Suppressor macrophage treated with lipopolysaccharide for 1 hour (primary cell): ENCODE measurements at places on chromosomes 6 and 20.

DNA sequence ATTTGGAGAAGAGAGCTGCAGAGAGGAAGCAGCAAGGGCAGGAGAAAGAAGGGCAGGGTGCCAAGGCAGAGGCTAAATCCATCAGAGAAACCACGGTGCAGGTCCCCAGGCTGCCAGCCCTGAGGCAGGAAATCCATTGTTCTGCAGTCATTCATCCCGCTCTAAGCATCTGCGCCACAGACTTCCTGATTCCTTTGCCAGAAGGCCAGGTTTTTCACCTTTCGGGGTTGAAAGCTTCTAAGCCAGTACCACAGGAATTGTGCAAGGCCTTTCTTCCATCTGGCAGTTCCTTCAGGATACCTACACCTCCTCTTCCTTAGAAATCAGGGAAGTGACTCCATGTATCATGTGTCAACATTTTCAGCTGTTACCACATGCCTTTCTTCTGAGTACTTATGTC lies 45.6 kb downstream of the ADGRF5 start:
- no peak for DNase-seq

- no peak for DNase-seq
Observed at GRCh38 chr6:45808917-45809316, 206.7 kb downstream of the CLIC5 start.

- peak; percentile 49 for DNase-seq
Observed at GRCh38 chr6:166348305-166348949, 6.1 kb upstream of the SFT2D1 start.

- DNase-seq = no peak
Observed at GRCh38 chr6:81933608-81934051, 181.1 kb upstream of the TENT5A start.

GRCh38 chr6:14502551-14502950 lies 385.0 kb downstream of the CD83 start:
- no peak for DNase-seq

DNA sequence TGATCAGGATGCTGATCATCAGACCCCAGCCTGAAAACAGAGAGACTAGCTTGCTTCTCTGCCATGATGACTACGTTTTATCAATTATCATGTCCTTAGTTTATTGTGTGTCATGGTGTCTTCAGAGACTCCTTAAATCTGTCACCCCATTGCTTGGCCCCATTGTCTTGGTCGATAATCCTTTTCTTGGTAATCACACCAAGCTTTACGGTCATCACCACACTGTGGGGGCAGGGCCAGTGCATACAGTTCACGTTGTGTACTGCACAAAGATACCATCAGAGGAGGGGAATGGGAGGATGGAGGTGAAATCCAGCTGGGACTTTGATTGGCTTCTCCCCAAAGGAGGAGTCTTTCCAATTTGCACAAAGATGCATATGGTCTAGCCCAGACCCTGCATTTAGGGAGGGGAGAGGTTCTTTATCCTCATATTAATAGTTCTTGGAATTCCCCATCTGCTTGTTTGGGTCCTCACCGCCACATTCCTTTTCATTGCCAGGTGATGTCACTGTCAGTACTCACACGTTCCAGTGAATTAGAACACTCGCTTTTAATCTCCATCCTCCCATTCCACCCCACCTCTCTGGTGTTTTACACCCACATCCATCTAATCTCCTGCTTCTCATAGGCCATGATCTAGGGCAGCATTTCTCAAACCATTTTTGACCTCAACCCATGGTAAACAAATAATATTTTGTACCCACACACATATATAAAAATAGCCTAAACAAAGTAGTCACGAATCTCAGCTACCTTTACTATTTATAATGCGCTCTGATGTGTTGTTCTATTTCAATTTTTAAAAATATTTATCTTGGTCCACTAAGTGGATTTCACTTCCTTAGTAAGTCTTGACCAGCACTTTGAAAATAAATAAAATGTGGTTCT lies 5.7 kb downstream of the ETV7 start:
- no peak for DNase-seq

- no peak for DNase-seq
Observed at GRCh38 chr6:154888421-154889295, 106.5 kb upstream of the TIAM2 start.

DNA sequence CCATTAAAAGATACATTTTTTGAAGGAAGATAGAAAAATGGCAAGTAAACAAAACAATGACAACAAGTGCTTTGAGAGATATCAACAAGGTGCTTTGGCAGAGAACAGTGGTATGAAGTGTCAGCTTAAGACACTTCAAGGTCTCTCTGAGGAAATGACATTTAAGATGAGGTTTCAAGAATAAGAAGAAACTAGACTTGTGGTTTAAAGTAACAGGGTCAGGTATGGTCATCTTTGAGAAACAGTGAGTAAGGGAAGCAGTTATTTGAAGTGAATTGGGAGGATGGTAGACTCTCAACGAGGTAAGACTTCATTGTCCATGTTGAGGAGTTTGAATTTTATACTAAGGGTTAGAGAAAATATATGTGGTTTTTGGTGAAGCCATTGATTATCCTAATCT lies 77.8 kb downstream of the SYCP2L start:
- DNase-seq = no peak

- DNase-seq = no peak
Observed at GRCh38 chr6:16421462-16421960, 183.1 kb downstream of the GMPR start.

- no peak for DNase-seq
Observed at GRCh38 chr6:140275725-140276124, 901.3 kb upstream of the CITED2 start.

GRCh38 chr6:15380351-15380750 lies 134.5 kb downstream of the JARID2 start:
- no peak for DNase-seq

GRCh38 chr20:45994761-45995493 lies 13.8 kb upstream of the MMP9 start:
- DNase-seq = peak; percentile 57

- no peak for DNase-seq
Observed at GRCh38 chr6:56520218-56520617, 122.5 kb downstream of the DST start.

DNA sequence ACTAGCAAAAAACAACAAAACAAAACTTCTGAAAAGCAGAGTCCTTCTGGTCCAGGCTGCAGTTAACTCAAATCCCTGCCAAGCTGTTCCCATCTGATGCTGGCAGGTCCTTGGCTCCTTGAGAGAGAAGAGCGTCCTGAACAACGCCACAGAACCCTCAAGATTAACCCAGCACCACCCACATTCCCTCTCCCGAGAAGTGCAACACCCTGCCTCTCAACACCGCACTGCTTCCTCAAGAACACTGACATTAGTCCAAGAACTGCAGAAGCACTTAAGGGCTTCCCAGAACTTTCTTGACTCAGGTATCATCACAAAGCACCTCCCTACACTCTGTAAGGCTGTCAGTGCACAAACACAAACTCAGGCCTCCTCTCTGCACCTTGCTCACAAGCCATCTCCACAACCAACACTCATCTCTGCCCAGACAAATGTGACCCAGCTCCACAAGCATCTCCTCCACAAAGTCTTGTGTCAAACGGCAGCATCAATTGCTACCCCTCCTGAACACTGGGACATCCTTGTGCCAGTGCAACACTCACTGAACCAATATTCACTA lies 7.5 kb downstream of the MRPL14 start:
- DNase-seq = peak; percentile 29

GRCh38 chr20:17502105-17502504 lies 29.1 kb downstream of the BFSP1 start:
- DNase-seq = no peak

DNA sequence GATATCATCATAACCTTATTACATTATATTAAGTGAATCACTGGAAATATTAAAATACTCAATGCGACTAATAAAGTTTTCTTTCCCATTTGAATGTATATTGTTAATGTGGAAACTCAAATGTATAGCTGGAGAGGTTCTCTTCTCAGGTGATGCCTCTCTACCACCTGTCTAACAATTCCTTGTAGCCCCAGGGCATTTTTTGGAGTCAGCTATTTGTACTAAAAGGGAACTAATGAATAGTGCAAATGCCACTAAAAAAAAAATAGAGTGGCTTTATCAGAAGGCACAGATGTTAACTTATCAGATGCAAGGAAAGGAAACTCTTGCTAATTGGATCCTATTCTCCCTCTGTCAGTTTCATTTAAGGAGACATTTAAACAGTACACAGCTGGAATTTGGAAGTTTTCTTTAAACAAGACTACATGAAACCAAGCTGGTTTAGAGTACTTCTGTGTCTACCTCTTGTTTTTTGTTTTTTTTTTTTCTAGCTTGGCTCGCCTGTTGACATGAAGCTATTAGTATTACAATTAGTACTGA lies 897.0 kb upstream of the SLC35B3 start:
- DNase-seq = no peak

GRCh38 chr6:37538107-37538506 lies 38.4 kb upstream of the CCDC167 start:
- no peak for DNase-seq

GRCh38 chr20:40814631-40814960 lies 125.6 kb upstream of the MAFB start:
- no peak for DNase-seq

GRCh38 chr6:34657307-34657978 lies 39.1 kb downstream of the ILRUN start:
- peak; percentile 79 for DNase-seq

DNA sequence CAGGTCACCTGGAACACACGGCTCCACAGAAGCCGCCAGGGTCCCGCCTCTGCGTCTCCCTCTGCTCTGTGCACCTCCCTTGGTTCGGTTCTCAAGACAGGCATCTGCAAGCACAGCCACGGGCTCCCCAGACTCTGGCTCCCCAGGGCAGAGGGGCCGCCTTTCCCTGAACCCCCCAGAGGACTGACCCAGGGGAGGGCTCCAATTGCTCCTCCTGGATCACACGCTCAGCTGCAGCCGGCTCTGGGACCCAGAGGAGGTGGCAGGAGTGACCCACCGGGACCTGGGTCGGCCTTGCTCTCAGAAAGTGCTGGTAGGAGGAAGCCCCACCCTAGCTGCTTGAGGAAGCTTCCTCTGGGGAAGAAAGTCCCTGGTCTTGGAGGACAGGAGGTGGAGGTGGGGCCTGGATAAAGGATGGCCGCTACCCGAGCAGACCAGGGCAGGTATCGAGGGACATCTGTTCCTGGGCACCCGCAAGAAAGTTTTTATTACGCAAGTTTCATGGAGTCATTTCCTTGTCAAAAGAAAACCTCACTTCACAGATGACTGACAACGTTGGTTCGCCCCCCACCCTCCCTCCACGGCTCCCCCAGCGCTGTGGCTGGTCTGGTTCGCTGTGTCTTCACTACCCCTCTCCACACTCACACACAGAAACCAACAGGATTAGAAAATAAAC lies 103.9 kb upstream of the AFDN start:
- no peak for DNase-seq

DNA sequence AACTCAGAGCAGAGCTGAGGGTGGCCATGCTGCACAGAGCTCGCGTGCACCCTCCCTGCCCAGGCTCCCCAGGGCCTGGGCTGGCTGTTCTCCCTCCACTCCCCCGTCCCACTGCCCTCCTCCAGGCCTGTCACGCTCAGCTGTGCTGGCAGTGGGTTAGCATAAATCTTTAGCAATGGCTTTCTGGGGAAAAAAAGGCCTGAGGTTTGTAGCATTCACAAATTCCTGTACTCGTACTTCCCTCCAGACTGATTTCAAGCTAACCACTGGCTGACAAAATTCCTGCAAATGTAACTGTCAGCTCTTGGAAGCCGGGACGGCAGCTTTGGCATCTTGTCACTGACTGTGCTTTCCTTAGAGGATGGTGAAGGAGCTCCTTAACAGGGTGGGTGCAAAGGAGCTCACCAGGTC lies 22.3 kb upstream of the SMOC2 start:
- no peak for DNase-seq

DNA sequence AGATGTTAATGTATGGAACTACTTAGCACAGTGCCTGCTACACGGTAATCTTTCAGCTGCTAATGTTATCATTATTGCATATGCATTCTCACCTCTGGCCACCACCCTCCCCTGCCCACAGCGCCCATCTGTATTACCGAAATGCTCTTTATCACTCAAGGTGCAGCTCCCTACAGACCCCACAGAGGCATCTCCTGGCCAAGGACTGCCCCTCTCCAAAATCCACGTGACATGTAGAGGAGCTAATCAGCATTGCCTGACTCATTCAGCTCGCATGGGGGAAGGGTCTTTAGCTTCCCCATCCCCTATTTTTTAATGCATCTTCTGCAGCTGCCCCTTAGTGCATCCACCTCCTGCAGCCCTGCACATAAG lies 41.8 kb downstream of the SLC22A23 start:
- no peak for DNase-seq

- DNase-seq = peak; percentile 9
Observed at GRCh38 chr20:61119794-61120410, 132.2 kb upstream of the CDH4 start.

GRCh38 chr6:71080826-71081225 lies 124.0 kb upstream of the B3GAT2 start:
- DNase-seq = no peak

- DNase-seq = peak; percentile 90
Observed at GRCh38 chr6:116385459-116385802, 14.7 kb downstream of the DSE start.

- no peak for DNase-seq
Observed at GRCh38 chr6:25685896-25686295, 33.9 kb downstream of the SCGN start.

GRCh38 chr20:61442075-61442670 lies 190.1 kb downstream of the CDH4 start:
- no peak for DNase-seq

- no peak for DNase-seq
Observed at GRCh38 chr6:113960795-113961194, 10.2 kb downstream of the HDAC2 start.

- DNase-seq = peak; percentile 63
Observed at GRCh38 chr6:40308533-40309306, 278.4 kb downstream of the LRFN2 start.

GRCh38 chr6:167422934-167423333 lies 98.0 kb downstream of the TTLL2 start:
- DNase-seq = no peak

DNA sequence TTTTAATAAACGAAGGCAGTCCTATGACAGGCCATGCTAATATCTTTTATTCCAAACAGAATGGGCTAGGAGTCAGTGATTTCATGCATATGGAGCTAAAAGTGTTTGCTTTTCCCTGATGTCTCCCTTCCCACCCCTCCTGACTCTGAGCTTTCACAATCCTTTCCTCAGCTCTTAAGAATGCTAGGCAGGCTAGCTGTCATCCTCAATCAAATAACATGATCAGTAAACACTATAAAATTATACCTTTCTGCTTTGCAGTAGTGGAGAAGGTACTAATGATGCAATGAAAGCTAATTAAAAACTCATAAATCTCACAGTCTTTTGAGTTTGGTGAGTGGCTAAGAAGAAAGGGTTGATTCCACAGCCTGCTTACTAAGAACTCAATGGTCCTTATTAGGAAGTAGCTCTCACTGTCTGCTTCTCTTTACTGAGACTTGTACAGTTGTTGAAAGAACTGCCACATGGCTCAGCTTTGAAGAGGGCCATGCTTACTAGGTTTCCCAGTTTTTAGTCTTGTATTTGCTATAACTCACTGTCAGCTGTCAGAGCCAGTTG lies 250.9 kb upstream of the JAG1 start:
- DNase-seq = no peak
